ENCODE measurements at places on chromosomes 6 and 20.

- no peak for DNase-seq
Measured at GRCh38 chr20:25437153-25437581, 29.7 kb downstream of the GINS1 start.

GRCh38 chr20:48066851-48067250, 281.6 kb upstream of the SULF2 start:
- no peak for DNase-seq

- no peak for DNase-seq
Measured at GRCh38 chr6:113287396-113287795, 569.7 kb upstream of the MARCKS start.

DNA sequence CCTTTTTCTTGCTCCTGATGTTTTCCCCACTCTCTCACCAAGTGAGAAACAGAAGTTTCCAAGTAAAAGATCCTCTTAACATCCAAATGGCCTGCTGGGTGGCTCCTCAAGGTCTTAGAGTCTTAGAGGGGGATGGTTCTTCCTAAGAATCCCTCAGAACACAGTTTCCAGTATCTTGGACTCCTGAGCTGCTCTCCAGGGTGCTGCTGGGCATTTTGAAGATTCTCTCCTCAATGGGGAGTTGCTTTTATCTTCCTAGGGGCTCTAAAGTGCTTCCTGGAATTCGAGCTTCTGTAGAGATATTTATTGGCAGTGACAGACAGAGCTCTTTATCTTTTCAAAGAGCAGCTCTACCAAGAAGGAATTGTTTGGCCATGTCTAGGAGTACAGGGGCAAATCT, 70.8 kb upstream of the SLC35B3 start:
- no peak for DNase-seq

DNA sequence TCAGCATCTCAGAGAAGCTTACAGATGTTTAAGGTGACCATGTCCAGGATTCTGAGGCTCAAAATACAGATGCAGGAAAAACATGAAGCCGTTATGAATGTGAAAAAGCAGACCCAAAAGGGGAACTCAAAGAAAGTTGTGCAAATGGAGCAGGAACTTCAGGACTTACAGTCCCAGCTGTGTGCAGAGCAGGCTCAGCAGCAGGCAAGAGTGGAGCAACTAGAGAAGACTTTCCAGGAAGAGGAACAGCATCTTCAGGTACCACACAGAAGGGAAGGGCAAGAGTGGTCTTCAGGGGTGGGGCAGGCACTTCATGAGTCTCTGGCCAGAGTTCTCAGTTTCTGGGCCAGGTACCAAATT, 15.2 kb downstream of the RNF8 start:
- no peak for DNase-seq

- DNase-seq = peak; percentile 69
Measured at GRCh38 chr6:75830959-75831885, 82.2 kb downstream of the MYO6 start.

GRCh38 chr6:16362819-16363589, 124.6 kb downstream of the GMPR start:
- DNase-seq = no peak

DNA sequence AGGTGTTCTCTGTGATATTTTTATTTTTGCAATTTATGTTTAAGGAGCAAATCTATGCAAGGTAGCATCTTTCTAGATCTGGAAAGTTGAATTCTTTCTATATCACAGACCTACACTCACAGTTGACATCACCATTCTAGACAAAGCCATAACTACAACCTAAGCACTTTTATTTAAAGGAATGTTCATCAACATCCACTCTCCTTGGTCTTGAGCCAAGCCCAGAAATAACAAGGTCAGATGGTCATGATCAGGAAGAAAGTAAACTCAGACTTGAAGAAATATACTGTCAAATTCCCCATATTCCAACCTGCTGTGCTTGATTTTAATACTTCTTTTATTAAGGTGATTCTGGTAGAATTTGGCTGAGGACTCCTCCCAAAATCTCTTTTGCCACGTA, 32.2 kb downstream of the MMUT start:
- no peak for DNase-seq

Data from putamen (tissue), 1 donor.